ENCODE measurements at places on chromosomes 16 and 17.
A peak's percentile ranks its signal among the peaks of the same experiment; 100 is the strongest.

GRCh38 chr16:4940719-4941118 lies 3.8 kb upstream of the PPL start:
- no peak for DNase-seq

DNA sequence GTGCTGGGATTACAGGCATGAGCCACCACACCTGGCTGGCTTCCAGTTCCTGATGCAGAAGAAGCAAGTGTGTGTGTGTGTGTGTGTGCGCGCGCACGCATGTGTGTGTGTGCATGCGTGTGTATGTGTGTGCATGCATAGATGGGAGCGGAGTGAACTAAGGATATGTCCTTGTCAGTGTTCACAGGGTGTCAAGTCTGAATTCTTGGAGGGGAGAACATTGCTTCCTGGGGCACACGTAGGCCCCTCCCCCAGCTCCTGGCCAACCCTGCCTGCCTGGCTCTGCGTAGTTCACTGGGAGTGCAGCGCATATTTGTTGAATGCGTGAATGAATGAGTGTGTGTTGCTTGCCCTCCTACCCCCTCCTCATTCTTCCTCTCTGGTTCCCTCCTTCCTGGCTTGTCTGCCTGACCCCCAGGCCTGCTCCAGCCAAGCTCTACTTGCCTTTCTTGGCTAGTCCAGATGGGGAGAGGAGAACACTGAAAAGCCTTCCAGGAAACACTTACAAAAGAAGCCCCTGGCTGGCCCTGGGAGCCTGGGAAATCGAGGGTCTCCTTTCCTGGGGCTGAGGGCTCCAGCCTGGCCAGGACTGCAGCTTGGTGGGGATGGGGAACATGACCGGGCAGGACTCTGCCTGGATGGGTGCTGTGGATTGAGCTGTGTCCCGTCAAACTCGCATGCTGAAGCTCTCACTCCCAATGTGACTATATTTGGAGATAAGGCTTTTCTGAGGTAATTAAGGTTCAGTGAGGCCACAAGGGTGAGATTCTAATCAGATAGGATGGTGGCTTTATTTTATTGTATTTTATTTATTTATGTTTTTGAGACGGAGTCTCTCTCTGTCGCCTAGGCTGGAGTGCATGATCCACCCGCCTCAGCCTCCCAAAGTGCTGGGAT lies 27.9 kb downstream of the IGFBP4 start:
- DNase-seq = no peak

- DNase-seq = no peak
Observed at GRCh38 chr17:10513299-10514067, 4.9 kb downstream of the MYH1 start.

DNA sequence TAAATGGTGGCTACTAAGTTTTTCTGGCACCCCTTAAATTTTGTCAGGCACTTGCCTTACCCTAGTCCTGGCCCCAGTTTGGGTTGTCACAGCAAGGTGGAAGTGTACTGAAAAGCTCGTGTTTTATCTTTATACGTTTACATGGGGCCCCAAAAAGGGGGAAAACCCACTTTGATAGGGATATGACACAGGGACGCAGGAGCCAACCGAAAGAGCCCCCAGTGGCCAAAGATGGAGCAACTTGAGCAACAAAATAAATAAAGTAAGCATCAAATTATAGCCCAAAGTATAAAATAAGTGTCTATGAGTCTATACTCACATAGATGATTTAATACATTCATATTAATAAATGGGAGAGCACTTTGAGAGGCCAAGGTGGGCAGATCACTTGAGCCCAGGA lies 5.0 kb upstream of the CETP start:
- no peak for DNase-seq

DNA sequence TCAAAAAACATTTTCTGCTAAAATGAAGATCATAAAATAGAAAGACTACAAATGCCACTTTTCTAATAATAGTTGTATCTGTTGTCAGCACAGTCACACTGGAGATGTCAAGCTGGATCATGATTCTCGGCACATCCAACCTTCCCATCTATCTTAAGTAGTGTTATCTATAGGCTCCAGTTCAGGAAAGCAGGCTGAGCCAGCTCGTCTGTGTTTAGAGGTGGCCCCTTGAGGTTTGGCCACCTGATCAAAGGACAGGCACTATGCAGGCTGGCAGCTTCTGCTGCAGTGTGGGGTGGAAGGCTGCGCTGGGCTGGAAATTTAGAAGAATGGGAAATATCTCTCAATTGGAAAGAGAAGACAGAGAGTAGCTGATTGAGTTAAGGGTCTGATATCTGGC lies 32.4 kb downstream of the SMYD4 start:
- no peak for DNase-seq

- DNase-seq = no peak
Observed at GRCh38 chr16:56366945-56367344, 58.4 kb downstream of the AMFR start.

- DNase-seq = no peak
Observed at GRCh38 chr17:75983501-75984181, 4.6 kb downstream of the TEN1 start.

GRCh38 chr16:29820730-29821642 lies 724 bp downstream of the MVP start:
- DNase-seq = no peak

GRCh38 chr16:55470533-55471371 lies 8.2 kb upstream of the MMP2 start:
- no peak for DNase-seq

- DNase-seq = no peak
Observed at GRCh38 chr16:8474587-8474986, 115.7 kb downstream of the TMEM114 start.

DNA sequence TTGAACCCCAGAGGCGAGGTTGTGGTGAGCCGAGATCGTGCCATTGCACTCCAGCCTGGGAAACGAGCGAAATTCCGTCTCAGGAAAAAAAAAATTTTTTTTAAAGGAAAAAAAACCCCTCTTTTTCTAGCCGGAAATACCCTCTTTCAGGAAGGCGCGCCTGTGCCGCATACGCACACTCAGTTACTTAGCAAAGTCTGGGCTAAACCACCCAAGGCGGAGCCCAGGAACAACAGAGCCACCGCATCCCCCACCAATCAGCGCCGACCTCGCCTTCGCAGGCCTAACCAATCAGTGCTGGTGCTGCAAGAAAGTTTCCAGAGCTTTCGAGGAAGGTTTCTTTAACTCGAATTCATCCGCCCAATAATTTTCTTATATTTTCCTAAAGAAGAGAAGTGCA lies 510.4 kb downstream of the KCNJ18 start:
- no peak for DNase-seq

- no peak for DNase-seq
Observed at GRCh38 chr17:58086953-58087352, 3.7 kb downstream of the DYNLL2 start.

GRCh38 chr16:81723098-81723723 lies 55.9 kb upstream of the PLCG2 start:
- peak; percentile 68 for DNase-seq

DNA sequence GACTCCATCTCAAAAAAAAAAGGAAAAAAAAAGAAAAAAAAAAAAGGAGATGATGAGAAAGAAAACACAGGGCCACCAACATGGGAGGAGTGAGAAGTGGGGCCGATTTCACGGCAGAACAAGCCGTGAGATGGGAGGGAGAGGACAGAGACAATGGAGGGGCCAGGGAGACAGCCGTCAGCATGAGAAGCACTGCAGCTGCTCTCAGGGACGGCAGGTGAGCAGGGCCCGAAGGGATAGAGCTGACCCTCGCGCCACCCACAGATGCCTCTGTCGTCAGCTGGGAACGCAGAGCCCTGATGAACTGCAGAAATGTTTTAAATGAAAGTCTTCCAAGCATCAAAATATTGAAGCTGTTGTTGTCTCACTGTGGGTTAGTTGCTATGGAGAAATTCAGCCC lies 20.3 kb downstream of the PITPNM3 start:
- DNase-seq = no peak

DNA sequence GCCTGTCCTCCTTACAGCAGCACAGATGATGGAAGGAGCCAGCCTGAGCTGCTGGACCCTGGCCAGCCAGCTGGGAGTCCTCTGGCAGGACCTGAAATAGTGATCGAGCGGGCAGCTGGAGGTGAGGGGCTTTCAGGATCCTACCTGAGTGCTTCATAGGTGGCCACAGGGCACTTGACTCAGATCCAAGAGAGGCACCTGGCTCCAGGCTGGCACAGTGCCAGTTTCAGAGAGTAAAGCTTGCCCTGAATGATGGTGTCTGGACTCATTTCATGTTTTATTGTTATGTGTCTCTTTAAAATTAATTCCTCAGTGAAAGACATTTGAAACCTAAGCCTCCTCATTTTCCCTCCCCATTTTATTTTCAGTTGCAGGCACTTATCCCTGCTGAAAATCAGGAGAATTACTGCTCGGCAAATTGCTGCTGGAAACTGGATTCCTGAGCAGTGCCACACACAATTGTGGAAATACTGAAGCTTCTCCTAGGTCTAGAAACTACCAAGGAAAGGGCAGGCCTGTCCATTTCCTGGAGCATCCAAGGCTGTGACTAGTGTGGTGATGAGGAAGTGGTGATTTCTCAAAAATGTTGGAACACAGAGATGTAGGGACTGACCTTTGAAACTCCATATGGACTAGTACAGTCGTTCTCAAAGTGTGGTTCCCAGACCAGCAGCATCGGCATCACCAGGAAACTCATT lies 16.1 kb upstream of the ADAMTS18 start:
- no peak for DNase-seq

DNA sequence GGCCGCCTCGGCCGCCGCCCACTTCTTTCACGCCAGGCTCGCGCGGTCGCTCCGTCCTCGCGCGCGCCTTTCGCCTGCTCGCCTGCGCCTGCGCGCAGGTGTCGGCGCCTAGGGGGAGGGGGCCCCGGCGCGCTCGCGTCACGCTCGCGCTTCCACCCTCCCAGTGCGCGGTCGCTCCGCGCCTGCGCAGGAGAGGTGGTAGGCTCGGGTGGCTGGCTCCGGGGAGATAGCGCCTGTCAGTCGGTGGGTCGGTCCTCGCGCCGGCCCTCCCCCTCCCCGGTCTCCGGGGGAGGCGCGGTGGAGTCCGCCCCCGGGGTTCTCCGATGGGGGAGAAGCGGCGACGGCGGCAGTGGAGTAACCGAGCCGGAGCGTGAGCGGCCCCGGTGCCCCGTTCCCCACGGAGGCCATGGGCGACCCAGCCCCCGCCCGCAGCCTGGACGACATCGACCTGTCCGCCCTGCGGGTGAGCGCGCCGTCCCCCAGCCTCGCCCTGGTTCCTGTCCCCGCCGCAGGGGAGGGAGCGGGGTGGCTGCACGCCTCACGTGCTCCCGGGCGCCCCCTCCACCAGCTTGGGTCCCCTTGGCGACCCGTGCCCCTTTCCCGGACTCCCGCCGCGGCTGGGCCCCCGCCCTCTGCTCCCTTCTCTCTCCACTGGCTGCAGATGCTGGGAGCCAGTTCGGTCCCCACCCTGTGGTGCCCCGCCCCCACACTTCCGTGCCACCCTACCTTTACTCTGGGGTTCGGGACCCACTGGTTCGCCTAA lies at the start of gene MINK1:
Gene MINK1, plus strand, starts transcription at position 163 of the 763 bp plus-strand sequence. Its CDS starts 244 bp downstream, at position 407.
- peak; percentile 74 for DNase-seq

DNA sequence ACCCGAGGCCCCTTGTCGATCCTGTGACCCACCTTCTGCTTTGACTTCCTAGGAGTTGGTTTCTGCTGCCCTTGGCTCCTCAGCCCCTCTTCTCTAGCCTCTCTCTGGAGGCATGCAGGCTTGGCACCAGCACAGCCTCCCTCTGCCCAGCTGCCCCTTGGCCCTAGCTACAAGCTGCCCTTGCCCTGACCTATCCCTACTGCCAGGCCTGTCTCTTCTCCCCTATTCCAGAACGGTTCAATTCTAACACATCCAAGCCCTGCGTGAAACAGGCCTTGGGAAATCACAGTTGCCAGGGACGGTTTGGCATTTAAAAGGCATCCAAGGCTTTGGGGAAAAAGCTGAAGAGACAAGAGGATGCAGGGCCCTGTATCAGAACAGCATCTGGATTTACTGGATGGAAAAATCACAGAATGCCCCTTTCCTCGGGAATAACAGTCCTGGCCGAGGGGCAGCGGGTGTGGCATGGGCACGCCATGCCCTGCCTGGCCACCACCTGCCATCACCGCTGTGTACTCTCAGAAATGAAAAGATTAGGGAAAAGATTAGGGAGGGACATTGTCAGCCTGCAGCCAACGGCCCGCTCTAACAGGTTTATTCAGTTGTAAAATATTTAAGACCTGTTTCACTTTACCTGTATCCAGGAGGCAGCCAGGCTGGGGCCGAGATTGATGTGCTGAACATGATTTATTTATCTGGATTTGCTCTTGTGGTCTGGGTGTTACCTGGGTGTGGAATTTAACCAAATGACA lies 15.8 kb downstream of the RAI1 start:
- no peak for DNase-seq

DNA sequence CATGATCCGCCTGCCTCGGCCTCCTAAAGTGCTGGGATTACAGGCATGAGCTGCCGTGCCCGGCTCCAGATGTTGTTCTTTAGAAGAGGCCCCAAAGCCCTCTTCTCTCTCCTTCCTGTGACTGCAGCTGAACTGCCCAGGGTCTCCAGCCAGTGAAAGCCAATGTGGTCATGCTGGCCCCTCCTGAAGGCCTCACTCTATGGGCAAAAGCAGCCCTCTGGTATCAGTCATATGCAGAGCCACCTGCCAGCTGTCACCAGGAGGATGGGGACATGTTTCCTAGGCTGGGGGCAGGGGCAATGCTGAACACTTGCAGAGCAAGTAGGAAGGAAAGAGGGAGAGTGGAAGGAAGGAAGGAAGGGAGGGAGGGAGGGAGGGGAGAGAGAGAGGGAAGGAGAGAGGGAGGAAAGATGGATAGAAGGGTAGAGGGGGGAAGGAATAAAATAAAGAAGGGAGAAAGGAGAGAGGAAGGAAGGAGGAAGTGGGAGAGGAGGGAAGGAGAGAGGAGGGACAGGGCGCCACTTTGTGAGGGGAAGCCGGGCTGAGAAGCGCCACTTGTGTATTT lies 36.0 kb downstream of the SOCS3 start:
- no peak for DNase-seq

GRCh38 chr16:14564861-14565687 lies 65.0 kb downstream of the PARN start:
- no peak for DNase-seq

GRCh38 chr16:81040842-81041241 lies 5.2 kb downstream of the ATMIN start:
- DNase-seq = no peak

- no peak for DNase-seq
Observed at GRCh38 chr17:45289301-45290268, 27.2 kb downstream of the MAP3K14 start.

GRCh38 chr17:3982113-3982512 lies 17.9 kb upstream of the ATP2A3 start:
- no peak for DNase-seq

- no peak for DNase-seq
Observed at GRCh38 chr17:74618451-74618850, 5.1 kb downstream of the CD300E start.

- no peak for DNase-seq
Observed at GRCh38 chr16:74650966-74651567, 15.6 kb downstream of the RFWD3 start.

DNA sequence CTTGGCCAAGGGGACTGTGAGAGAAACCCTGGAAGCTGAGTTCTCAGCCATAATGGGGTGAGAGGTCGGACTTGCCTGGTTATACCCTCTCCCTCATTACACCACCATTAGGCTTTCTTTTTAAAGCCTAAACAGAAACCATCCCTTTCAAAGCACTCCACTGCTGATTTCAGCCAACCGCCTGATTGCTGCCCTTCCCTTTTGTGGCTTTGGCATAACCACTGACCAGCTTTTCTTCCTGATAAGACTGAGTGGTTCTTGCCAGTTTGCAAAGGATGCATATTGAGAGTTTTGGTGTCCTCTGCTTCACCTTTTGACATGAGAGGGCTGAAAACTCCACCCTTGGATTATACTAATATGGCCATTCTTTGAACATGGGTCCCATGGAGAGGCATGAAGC lies 308.2 kb upstream of the GOT2 start:
- no peak for DNase-seq
